ENCODE measurements at places on chromosomes 12 and 14. TPM values are rescaled to one million over a fixed set of nuclear protein-coding genes. Genes with fewer than 3 reads are reported as not detected.

DNA sequence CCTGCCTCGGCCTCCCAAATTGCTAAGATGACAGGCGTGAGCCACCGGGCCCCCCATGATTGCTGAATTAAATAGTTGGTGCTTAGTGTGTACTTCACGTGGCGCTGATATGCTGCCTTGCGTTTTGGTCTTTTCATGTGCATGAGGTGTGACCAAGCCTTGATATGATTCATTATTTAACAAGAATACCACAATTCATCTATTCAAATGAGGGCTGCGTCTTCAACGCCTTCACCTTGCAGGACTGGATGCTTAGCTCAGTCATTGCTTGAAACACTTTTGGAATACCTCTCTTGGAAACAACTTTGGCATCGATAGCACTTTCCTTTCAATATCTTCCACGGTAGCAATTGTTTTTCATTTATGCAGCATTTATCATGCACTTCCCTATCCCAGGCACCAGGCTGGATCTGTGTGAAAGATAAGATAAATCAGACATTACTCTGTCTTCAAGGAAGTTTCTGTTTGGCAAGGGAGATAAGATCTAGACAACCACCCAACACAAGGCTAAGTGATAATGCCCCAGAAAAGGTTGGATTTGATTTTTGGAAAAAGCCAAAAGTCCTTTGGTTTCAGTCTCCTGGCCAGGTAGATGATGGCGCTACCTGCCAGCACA is 1.3 kb upstream of the TEAD4 start:
- DNase-seq, result no peak

DNA sequence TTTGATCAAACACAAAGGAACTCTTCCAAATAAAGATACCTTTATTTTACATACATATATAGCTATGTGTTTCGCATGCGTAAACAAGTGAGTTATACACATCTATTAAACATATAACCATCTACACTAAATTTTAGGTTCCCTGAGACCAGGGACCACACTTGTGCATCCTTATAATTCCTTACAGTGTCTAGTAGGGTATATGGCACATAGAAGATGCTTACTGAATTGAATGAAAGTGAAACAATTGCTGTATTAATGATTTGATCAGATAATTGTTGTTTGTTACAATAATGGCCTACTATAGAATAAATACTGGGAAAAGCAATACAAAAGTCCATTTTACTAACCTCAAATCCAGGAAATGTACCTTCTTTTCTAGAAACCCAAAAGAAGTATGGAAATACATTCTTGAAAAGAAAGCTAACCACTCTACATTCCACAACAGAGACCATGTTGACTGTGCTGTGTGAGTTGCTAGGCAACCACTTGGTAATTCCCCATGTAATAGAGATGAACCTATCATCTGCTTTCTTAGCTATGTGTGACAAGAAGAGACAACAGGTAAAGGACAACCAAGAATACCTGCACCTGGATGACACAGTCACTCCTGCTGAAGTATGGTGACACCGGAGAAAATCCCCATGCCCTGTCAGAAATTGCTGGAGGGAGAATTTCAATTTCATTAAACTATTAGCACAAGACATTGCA is 11.9 kb upstream of the CIPC start:
- peak; percentile 79 for DNase-seq

- no peak for DNase-seq
Measured at GRCh38 chr12:5612556-5613410, 180.9 kb downstream of the NTF3 start.

DNA sequence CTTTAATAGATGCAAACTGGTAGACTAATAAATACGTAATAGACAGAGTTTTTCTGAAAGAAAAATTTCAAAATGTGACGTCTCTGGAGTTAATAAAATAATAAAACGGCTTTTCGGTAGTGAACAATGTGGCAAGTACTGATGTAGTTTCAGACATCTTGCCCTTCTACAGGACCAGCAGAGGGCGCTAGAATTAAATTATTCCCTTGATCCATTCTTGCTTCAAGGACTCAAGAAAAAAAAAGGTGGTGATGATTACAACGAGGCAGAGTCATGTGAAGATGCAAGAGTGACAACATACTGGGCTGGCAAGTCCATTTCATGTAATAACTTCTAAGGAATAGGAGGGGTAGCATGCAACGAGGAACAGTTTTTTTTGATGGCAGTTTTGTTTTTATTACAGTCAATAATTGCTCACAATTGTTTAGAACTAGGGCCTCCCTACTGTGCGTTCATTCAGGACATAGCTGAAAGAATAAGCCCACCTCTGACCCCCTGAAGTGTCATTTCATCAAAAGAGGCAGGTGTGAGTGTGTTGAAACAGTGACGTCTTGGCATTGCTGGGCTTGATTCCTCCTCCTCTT is 101.0 kb upstream of the GZMB start:
- DNase-seq, result peak; percentile 84

HOXC4 gene
- total RNA-seq, result not detected

DNA sequence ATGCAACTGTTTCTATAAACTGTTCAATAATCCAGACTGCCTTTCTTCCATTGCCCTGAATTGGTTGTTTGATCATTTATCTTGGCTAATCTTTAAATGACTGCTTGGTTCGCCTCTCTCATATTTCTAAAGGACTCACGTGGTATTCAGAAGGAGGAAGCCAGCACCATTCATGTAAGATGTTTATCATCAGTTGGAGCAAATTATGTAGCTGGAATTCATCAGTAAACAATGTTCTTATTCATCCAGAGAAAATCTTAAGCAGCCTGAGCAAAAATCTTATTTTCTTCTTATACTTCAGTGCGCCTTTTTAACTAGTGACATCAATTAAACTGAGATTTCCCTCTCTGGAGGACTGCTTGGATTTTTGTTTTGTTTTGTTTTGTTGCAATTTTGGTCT is 538.7 kb upstream of the TMEM132C start:
- peak; percentile 12 for DNase-seq

DNA sequence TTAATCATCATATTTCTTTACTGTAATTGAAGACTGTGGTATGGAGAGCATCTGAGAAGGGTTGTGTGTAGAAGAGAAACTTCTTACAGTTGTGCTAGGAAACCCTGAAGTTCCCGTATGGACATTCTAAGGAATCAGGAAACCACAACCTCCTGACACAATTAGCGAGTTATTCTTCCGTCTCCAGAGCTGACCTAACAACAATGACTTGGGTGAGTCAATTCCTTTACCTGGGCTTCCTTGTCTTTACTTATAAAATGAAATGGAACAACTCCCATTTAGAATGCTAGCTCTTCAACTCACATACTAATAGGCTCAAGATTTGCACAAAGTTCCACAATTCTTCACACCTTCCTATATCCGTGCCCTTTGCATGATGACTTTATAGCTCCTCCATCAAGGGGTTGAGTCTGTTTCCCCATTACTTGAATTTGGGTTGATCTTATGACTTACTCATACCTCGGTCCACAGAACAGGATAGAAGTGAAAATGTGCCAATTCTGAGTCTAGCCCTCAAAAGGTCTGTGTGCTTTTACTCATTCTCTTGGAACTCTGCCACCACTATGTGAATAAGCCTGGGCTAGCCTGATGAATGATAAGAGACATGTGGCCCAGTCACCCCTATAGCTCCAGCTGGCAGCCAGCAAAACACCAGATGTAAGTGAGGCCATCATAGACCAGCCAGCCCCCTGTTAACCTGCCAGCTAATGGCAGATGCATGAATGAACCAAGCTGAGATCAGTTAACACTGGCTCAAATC is 459.4 kb downstream of the ETNK1 start:
- DNase-seq, result no peak

DNA sequence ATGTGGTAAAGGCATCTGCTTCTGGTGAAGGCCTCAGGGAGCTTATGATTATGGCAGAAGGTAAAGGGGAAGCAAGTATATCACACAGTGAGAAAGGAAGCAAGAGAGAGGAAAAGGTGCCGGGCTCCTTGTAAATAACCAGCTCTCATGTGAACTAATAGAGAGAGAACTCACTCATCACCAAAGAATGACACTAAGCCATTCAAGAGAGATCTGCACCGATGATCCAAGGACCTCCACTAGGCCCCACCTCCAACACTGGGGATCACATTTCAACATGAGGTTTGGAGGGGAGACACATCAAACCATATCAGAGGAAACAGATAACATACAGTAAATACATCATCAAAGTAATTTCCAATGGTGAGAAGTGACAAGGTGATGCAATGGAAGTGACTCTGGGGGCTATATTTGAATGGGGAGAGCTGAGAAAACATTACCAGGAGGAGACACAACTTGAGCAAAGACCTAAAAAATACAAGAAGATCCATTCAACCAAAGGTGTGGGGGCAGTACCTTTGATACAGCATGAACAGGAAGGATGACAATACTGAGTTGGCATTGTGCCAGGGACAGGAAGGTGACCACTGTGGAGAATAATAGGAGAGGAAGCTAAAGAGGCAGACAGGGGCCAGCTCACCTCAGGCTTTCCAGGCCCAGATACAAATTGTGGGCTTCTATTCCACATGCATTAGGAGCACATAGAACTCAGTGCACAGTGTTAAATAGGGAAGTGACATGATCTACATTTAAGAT is 134.4 kb upstream of the GRIP1 start:
- no peak for DNase-seq

RAB15 gene
- 20.3 TPM for total RNA-seq

RAPGEF3 gene
- 18.7 TPM for total RNA-seq

Measured in stomach (tissue), 19 donors.